ENCODE measurements at places on chromosomes 6 and 20.
A peak's percentile ranks its signal among the peaks of the same experiment; 100 is the strongest.

DNA sequence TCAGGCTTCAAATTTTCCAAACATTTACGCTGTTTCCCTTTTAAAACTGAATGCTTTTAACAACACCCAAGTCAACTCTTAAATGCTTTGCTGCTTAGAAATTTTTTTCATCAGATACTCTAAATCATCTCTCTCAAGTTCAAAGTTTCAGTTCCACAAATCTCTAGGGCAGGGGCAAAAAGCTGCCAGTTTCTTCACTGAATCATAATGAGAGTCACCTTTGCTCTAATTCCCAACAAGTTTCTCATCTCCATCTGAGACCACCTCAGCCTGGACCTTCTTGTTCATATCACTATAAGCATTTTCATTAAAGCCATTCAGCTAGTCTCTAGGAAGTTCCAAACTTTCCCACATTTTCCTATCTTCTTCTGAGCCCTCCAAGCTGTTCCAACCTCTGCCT is 69.1 kb downstream of the RNF217 start:
- no peak for DNase-seq

DNA sequence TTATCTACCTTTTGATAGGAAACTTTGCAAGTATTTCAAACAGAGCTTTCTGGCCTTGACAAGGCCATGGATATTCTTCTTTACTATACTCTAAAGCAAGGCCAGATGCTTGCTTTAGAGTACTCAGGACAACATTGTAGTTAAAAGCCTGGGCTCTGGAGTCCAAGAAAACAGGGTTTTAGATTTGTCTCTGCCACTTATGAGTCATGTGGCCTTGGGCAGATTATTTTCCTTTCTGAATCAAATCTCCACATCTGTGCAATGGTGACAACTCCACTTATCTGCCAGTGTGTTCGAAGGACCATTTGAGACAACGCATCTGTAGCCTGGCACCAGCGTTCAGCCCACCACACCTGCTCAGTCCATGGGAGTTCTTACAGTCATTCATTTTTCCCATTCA is 265.9 kb upstream of the RIN2 start:
- DNase-seq = no peak

- no peak for DNase-seq
Measured at GRCh38 chr6:35739645-35740524, 3.1 kb downstream of the ARMC12 start.

GRCh38 chr6:122726649-122727048 is 52.9 kb upstream of the FABP7 start:
- no peak for DNase-seq

- DNase-seq = no peak
Measured at GRCh38 chr6:5730585-5731263, 276.0 kb downstream of the NRN1 start.

- DNase-seq = no peak
Measured at GRCh38 chr6:143940011-143940597, 68.0 kb downstream of the PLAGL1 start.

DNA sequence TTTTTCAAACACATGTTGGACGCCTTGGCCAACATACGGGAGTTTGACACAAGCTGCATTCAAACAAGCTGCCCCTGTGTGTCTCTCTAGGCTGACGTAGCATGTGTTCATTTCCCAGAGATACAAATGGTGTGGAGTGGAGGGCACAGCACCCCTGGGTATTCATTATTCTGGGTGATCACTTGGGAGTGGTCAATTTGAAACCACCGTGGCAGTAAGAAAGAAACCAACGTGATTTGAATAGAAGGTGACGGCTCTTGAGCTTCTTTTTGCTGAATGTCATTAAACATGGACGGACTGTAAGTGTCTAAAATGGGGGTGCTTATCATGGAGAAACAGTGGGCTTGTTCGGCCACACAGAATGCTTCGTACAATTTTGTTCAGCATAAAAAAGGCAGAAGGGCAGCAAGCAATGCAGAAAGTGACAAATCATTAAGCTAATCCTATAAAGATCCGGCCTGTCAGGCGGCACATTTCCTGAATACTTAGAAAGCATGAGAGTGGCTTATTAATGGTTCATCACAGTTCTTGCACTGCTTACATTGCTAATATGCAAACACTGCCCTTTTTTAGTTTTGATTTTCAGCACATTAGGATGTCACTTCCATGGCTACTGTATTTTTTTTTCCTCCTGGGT is 1261.9 kb upstream of the CITED2 start:
- DNase-seq = no peak

DNA sequence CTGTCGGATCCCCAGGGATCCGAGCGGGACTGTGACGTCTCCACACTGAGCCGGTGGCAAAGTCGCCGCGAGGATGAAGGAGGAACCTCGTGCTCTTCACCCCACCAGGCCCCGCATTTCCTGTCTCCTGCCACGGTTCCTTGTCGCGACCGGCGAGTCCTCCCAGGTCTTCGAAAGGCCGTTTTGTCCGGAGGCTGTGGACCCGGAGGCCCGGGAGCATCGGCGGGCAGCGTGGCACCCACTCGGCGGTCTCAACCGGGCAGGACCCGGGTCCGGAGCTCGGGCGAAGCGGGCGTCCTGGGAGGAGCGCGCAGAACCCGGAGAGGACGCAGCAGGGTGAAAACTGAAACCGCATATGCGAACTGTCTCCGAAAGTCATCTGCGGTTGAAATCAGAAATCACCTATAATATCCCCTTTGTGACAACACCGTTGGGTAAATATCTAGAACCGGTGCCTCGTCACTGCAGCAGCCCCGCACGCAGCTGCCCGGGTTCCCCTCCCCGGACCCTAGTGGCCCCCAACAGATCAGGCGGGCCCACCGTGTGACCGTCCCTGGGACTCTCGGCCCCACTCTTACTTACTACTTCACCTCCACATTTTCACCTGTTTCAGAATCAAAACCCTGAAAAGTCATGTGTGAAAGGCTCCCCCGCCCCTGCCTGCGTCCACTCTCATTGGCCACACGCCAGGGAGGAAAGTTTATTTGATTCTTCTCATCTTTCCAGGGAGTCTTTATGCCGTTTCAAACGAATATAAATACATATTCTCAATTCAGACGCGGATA is 3.1 kb upstream of the ULBP2 start:
- DNase-seq = peak; percentile 35

- DNase-seq = no peak
Measured at GRCh38 chr20:41119614-41120561, 17.5 kb upstream of the PLCG1 start.

GRCh38 chr6:10759884-10760329 is 12.3 kb downstream of the TMEM14B start:
- no peak for DNase-seq

GRCh38 chr6:137911675-137912191 is 44.7 kb downstream of the TNFAIP3 start:
- DNase-seq = no peak

DNA sequence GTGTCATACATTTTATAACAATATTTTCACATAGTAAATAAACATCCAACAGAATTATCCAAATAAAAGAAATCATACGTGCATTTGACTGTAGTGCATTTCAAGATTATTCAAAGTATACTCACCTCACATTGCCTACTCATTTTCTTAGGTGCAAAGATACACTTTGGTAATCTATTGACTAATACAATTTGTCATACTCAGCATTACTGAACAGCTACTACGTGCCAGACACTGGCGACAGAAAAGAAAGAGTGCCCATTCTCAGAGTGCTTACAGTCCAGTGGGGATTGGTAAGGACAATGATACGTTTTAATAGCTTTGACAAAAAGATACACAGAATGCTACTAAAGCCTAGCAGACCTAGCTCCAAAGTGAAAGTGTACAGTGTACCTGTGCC is 42.0 kb downstream of the FBXL4 start:
- no peak for DNase-seq

GRCh38 chr20:50216543-50217206 is 26.0 kb downstream of the CEBPB start:
- DNase-seq = no peak

DNA sequence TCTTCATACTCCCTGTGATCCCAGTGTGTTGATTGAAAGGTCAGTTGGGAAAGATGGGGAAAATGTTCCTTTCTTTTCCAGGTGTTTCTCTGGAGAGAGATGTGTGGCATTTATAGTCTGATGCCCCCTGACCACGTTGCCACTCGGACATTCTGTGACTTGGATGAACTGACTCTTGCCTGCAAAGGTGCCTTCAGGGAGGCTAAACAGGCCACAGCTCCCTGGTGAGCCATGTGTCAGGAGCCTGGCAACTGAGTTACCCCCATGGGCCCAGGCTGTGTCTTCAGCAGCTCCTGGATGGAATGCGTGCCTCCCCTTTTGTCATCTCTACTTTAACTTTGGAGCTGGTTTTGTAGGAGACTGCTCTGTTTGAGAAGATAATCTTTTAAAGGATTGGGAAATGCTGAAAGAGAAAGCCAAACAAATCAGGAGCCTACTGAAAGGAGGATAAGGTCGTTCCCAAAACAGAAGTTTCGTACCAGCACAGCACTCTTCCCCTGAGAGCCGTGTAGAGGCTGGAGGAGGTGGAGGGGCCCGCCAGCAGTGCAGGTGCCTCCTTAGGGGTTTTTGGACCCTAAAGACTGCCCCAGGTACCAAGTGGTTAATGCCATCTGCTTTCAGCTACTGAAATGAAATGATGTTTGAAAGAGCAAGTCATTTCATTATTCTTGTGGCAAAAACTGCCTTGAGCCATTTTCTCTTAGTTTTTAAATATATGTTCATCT is 322.8 kb downstream of the ZFAND3 start:
- DNase-seq = no peak

GRCh38 chr6:50842446-50842845 is 23.8 kb downstream of the TFAP2B start:
- no peak for DNase-seq

DNA sequence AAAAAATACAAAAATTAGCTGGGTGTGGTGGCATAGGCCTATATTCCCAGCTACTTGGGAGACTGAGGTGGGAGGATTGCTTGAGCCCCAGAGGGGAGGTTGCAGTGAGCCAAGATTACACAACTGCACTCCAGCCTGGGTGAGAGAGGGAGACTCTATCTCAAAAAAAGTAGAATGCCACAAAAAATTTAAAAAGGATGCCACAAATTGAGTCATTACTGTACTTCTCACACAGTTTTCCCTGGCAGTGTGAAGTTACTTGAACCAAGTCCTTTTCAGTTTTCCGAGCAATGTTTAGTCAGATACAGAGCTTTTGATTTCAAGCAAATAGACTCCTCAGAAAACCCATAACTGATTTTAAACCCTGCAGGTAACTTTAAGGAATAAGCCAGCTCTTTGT is 53.3 kb downstream of the TNFRSF21 start:
- DNase-seq = no peak

DNA sequence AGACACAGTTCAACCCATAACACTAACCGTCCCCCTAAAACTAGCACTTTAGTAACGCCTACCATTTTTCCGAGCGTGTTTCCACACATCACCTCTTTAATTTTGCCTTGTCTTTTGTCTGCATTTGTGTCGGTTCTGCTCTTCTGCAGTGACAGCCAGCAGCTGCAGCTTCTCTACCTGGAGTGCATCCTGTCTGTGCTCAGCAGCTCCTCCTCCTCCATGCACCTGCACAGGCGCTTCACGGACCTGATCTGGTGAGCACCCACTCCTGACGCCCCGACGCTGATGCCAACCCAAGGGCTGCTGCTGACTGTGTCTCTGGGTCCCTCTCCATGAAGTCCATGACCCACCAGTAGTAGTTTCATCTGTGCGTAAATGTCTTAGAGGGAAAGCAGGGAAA is 35.4 kb upstream of the PBOV1 start:
- no peak for DNase-seq

- no peak for DNase-seq
Measured at GRCh38 chr6:14984519-14984853, 261.4 kb upstream of the JARID2 start.

GRCh38 chr6:137353842-137354397 is 134.7 kb upstream of the IFNGR1 start:
- DNase-seq = no peak

DNA sequence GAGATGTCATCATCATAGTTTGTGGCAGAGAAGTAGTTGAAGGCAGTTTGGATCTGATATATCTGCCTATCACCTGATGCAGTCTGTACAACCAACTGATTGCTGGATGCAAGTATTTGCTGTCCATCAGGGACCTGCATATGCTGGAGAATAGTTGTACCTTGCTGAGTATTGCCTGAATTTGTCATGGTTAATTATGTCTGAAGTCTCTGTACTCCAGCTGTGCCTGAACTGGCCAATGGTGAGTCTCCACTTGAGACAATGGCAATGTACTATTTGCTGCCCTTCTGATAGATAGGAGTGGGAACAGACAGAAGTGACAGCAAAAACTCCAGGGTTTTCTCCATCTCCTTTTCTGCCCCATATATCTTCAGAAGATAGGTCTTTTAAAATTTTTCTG is 531.5 kb downstream of the EPHA7 start:
- DNase-seq = no peak

- DNase-seq = no peak
Measured at GRCh38 chr20:7741866-7742265, 198.4 kb downstream of the HAO1 start.

- DNase-seq = no peak
Measured at GRCh38 chr20:62918831-62919230, 7.5 kb downstream of the DIDO1 start.

DNA sequence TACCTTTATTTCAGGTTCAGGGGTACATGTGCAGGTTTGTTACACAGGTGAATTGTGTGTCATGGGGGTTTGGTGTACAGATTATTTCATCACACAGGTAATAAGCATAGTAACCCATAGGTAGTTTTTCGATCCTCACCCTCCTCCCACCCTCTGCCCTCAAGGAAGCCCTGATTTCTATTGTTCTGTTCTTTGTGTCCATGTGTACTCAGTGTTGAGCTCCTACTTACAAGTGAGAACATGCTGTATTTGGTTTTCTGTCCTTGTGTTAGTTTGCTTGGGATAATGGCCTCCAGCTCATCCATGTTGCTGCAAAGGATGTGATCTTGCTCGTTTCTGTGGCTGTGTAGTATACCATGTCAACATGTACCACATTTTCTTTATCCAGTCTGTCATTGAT is 66.0 kb downstream of the STK4 start:
- DNase-seq = no peak

DNA sequence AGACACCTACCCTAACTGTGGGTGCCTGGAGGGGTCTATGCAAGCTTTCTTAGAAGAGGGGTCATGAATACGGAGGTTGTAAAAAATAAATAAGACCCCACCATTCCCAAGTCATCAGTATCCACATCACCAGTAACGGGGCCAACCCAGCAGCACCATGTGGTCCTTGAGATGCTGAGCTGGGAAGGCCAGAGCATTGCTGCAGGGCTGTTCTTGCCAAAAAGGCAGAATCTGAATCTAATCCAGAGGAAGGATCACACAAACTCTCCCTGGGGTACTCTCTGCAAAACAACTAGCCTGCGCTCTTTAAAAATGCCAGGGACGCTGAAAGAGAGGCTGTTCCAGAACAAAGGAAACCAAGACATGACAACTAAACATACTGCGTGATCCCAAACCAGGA is 43.2 kb downstream of the SSR1 start:
- no peak for DNase-seq

All from pancreas (tissue), 10 donors.